ENCODE measurements at places on chromosomes 3 and 15.
A peak's percentile ranks its signal among the peaks of the same experiment; 100 is the strongest.

DNA sequence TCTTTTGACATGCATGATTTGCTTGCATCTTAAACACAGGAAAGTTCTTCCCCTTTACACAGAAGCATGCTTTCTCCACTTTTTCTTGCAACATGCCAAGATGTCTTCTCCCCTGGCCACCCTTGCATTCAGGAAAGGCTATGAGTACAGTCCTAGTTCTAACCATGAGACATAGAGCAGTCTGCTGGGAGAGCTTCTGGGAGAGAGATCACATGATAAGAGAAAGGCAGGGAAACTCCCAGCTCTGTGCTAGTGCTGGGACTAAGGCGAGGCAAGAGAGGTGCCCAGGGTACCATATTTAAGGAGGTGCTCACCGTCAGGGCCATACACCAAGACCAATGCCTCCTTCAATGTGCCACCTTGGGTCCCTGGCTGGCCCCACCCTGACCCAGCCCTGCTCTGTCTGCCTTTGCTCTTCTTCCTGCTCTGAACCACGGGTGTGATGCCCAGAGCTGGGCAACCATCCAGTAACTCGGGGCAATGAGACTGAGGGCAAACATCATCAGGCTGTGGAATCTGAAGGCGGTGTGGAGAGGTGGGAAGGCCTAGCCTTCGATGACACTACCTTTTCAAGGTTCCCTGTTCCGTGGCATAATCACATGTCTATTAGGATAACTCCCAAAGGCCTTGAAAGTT is 77.4 kb upstream of the PRR20G start:
- no peak for DNase-seq

GRCh38 chr3:114307222-114307830 is 13.5 kb downstream of the TIGIT start:
- DNase-seq = no peak

GRCh38 chr15:99454941-99455788 is 110.6 kb upstream of the MEF2A start:
- no peak for DNase-seq

DNA sequence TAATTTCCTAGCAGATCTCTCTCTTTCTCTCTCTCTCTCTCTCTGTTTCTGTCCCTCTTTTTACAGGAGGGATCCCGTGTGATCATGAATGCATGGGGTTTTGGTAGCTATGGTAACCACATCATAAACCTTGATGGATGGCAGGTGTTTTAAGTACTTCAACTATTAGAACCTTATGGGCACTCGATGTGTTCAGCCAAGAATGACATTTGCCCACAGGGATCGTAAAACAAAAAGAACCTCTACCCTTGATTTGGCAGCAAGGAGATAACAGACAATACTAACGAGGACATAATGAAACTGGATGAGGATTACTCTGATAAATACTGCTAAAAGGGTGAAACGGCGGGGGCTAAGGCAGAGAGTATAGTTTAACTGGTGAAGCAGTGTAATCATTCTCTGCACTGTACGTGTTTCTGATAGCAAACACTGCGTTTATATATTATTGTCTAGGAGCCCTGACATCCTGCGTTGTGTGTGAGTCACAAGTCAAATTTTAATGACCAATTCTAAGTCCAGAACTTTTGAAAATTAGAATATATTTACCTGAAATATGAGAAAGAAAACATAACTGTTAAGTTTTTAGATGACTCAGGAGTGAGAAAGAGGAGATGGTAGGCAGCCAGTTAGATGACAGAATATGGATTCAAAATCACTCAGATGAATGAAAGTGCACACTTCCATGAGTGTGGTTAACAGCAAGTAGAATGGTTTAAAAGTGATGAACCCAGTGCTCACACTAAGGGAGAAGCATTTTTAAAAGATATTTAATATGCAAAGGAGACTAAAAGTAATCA is 80.3 kb downstream of the OTOL1 start:
- peak; percentile 68 for DNase-seq

DNA sequence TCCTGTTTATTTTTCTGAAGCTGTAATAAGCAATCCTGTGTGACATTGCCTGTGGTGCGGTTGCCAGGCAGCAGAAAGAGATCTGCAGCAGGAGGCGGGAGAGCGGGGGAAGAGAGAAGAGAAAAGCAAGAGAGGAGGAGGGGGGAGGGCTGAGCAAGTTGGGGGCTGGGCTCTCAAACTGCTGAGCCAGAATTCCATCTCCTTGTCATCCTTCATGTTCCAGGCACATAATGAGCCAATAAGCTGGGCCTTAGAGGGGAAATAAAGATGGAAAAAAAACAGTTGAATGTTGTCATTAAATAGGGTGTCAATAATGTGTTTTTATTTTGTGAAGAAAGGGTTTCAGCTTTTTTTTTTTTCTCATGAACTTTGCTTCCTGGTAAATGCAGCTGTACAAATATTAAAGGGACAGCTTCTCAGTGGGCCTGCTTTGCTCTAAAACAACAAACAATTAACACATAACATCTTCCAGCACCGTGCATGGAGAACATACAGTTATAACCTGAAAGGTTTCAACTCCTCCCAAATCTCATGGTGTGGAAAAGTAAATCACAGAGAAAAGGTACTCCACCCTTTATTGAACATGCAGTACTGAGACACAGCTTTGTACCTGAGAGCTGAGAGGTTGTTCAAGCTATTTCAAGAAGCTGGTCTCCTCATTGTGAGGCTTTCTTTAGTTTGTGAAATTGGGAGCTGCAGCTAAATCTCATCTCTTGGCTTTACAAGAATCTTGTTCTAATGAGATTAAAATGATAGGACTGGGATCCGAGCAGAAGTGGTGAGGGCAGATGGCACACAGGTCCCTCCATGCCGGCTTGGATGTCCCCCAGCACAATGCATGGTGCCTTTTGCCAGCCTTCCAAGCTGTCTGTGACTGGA is 451.1 kb upstream of the KCNMB2 start:
- peak; percentile 84 for DNase-seq

- DNase-seq = no peak
Observed at GRCh38 chr3:39166134-39166710, 12.8 kb upstream of the CSRNP1 start.

- no peak for DNase-seq
Observed at GRCh38 chr3:16893618-16894200, 9.0 kb downstream of the PLCL2 start.

DNA sequence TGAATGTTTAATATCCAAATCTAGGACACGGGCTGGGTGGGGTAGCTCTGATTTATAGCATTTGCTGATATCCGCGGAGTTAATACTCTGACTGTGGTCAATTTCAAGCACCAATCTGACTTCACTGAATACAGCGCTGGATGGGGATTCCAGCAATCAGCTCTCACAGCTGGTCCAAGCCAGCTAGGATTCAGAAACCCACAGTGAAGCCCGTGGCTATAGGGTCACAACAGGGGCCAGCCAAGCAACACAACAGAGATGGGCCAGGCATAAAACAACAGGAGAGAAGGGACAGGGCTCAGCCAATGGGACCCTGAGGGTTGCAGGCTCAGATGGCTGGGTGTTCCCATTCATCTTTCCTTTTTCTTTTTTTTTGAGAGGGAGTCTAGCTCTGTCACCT is 5.4 kb upstream of the LMAN1L start:
- DNase-seq = no peak

DNA sequence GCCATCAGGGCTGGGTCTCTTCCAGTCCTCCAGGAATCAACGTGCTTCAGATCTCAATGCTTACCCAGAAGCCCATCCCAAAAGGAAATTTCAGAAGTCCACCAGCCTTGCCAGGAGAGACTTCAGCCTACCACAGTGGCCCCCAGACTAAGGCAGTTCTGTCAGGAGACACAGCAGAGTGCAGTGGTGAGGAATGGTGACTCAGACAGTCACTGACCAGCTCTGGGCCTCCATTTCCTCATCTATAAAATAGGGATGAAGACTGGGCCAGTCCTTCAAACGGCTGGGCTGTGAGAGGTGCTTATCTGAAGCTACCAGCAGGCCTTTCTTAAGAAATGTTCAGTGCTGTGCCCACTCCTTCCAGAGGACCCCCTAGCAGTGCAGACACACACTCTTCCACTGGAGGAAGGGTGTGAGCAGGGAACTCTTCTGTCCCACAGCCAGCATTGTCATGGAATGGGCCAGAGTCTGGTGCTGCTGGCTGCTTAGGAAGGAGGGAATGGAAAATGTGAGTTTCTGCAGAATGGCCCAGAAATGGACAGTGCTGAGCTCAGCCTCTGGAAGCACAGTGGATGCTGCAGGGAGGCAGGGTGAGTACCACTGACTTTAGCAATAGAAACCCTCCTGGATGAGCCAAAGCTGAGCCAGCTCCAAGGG is 41.6 kb upstream of the DUSP7 start:
- DNase-seq = no peak

DNA sequence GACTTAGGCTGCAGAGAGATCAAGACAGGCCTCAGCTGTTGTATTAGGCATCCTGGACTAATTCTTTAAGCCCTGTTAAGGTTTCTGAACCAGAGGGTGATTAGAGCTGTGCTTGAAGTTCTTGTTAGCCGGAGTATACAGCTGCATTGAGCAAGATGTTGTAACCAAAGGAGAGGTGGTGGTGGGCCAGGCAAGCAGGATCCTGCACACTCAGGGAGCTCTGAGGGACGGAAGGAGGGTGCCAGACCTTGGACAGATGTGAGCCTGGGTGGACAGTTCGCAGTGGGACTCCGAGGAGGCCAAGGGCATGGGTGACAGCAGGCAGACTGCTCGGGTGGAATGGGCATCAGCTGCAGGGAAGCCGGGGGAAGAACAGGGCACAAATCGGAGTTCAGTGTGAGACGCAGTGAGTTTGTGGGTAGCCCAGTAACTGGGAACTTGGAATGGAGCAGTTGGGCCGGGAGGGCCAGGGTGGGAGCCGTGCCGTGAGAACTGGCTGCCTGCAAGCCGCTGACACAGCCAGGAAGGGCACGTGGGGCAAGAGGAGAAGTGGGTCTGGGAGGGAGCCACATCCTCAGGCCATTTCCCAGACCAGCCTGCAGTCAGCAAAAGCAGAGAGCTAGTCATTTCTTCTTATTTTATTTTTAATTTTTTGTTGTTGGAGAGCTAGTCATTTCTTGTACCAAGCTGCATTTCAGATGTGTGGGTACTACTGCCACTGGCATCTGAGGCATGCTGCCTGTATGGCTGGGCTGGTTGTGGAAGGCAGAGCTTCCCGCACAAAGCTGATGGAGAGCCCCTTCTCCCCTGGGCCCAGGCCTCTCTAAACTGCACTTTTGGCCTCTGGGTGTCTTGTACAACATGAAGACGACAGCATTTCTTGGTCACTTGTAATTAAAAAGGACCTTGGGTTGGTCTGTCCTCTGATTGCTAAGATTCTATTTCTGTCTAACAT is 61.0 kb downstream of the PGPEP1L start:
- no peak for DNase-seq

GRCh38 chr3:46852839-46853355 is 10.3 kb downstream of the MYL3 start:
- no peak for DNase-seq

GRCh38 chr3:100426067-100426682 is 24.8 kb downstream of the LNP1 start:
- DNase-seq = no peak

- no peak for DNase-seq
Observed at GRCh38 chr3:10505050-10505790, at the start of gene ATP2B2. Gene ATP2B2, minus strand, starts transcription at chr3:10505586. Its CDS starts 56,043 bp downstream, at chr3:10449543.

DNA sequence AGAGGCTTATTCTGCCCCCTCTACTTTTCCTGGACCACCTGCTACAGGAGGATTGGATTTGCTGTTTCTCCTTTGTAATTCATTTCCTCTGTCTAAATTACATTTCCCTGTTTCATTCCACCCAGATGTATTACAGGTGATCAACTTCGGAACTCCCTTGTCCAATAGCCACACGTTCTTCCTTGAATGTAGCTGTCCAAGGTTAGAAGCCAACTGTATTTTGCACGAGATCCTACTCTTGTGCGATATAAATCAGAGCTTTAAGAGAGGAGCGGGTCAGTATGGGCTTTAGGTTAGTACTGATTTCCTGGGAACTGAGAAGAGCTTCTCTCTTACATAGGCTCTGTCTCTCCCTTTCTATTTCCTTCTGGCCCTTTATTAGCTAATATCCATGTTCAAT is 20.5 kb downstream of the GJD2 start:
- DNase-seq = no peak

DNA sequence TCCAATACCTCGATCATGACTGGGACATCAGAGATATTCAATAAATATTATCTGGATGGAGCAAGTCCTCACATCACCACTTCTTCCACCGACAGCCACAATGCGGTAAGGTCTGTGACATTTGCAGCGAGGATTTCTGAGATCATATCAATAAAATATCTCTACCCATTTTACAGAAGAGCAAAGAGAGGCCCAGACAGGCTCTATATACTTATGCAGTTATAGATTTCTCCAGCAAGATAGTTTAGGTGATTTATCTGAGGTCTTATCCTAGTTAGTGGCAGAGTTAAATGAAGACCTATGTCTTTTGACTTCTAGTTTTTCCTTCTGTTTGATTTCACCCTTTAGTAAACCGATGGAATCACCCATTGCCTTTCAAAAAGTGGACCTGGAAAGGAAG is 81.6 kb downstream of the TNIK start:
- no peak for DNase-seq

GRCh38 chr3:3194861-3195260 is 15.4 kb upstream of the CRBN start:
- DNase-seq = no peak

- DNase-seq = no peak
Observed at GRCh38 chr3:183437666-183438564, 9.5 kb upstream of the MCF2L2 start.

DNA sequence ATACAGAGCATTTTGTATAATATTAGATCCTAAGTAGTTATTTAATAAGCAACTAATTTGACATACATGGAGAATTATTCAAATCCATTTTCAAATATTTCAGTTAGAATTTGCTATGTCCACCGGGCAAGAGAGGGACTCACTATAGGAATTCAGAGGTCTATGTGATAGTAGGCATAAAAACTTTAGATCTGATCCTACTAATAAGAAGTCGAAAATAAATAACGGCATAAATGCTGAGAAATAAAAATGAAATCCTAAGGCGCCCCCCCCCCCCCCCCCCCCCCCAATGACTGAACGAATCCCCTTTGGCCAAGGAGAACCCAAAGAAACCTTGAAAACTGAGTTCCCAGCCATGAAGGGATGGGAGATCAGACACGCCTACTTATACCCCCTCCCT is 80.6 kb downstream of the ZNF385D start:
- DNase-seq = no peak

- no peak for DNase-seq
Observed at GRCh38 chr15:23897531-23897930, 210.4 kb upstream of the NDN start.

DNA sequence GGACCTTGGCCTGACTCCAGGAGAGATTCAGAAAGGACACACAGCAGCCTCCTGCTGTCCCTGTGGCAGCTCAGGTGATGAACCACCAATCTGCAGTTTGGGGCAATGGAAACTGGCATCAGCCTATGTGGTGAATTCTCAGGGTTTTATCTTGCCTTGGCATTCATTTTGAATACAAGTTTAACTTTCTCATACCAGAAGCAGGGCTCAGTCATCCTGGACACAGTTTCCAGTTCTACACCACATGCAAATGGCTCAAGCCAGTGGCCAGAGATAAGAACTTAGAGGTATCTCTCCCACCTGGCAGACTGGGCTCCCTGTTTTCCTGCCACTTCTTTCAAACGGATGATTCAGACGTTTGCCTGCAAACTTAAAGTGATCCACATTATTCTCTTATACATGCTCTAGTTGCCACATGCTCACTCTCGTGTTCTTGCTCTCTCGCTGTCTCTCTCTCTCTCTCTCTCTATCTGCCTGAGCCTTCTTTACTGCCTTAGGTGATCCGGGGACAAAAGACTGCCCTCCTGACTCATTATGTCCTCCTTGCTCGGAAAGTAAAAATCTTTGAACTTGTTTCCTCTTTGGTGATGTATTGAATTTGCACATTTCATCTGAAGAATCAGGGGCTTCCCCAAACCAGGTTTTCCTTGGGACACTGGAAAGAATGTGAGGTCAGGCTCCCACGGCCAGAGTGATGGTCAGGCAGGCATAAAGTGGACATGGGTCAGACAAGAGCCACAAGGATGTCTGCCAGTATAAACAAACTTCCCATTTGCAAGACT is 99.6 kb upstream of the STT3B start:
- no peak for DNase-seq

All from SHP77 treated with DMSO at 0.1 percent for 48 hours (cell line).